ENCODE measurements at places on chromosomes 4 and X. TPM values are rescaled to one million over a fixed set of nuclear protein-coding genes. Genes with fewer than 3 reads are reported as not detected.

UGT2B11 gene
- total RNA-seq = not detected

DNA sequence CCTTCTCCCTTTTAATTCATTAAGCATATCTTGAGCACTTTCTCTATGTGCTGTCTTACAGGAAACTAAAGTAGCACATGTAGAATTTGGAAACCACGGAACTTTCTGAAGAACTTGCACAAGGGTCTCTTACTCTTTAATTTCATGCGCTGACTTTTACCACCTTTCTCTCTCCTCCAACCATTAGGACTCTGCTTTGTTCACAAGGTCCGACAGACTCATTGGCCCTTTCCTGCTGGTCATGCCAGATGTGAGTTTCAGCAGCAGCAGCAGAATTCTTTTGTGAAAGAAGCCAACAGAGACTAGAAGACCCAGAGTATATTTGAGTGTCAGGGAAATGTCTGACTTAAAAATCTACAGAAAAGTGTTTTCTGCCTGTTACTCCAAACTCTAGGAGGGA lies 207.1 kb downstream of the GUCY2F start:
- DNase-seq = no peak

DNA sequence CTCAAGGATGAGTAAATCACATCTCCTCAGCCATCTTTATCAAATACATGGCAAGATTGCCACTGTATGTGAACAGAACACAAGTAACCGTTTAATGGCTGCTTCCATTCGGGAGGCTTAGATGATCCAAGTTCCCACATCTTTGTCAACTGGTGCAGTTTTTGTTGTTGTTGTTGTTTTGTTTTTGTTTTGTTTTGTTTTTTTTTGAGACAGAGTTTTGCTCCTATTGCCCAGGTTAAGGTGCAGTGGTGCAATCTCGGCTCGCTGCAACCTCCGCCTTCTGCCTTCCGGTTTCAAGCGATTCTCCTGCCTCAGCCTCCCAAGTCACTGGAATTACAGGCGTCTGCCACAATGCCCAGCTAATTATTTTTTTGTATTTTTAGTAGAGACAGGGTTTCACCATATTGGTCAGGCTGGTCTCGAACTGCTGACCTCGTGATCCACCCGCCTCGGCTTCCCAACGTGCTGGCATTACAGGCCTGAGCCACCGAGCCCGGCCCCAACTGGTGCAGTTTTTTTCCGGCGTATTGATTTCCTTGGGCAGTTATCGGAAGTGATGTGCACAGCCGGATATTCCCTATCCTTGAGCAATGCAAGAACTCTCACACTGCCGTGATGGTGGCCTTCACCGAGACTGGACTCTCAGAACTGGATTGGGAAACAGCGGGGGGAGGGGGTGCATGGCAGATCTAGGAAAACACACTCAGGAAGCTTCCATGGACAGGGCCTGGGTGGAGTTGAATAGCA lies 29.2 kb upstream of the TRIM2 start:
- DNase-seq = no peak

NKX6-1 gene
- total RNA-seq = not detected

- no peak for DNase-seq
Observed at GRCh38 chr4:78214078-78214477, 157.0 kb downstream of the FRAS1 start.

GRCh38 chrX:153875391-153876111 lies 10.4 kb downstream of the L1CAM start:
- peak; percentile 70 for DNase-seq

DNA sequence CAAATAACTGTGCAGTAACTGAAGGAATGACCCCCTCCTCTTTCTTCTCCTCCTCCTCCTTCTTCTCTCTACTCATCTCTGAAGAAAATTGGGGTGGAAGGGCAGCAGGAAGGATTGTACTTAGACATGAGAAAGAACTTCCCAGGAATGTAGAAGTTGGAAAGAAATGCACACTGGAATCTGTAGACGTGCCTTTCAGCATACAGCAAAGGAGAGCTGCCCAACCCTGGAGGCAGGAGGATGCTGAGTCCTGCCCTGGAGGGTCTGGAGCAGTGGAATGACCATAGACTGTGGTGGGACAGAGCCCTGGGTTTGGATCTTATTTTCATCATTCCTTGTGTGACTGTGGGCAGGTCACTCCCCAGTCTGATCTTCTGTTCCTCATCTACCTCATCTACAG lies 80.1 kb downstream of the PJA1 start:
- DNase-seq = no peak

DNA sequence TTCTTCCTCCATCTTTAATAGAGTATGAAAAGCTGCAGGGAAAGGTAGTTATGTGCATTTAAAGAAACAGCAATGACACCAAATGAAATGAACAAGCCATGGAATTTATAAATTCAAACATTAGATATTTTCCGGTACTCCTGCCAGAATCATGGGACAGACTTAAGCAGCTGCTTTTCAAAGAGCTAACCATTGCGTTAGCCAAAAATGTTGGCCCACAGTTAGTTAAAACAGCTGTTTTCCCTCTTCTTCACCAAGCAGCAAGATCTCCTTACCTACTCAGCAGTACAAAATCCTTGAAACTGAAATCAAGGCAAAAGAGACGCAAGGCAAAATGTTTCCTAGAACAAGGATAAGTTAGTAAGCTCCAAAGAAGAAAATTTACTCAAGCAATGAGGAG lies 64.0 kb downstream of the MANBA start:
- DNase-seq = no peak

CXCL6 gene
- not detected for total RNA-seq

- DNase-seq = no peak
Observed at GRCh38 chrX:138669693-138670092, 41.8 kb downstream of the FGF13 start.

GRCh38 chr4:100876546-100876945 lies 358.7 kb upstream of the EMCN start:
- no peak for DNase-seq

GRCh38 chrX:152989292-152989658 lies 4.6 kb downstream of the PNMA5 start:
- no peak for DNase-seq

DNA sequence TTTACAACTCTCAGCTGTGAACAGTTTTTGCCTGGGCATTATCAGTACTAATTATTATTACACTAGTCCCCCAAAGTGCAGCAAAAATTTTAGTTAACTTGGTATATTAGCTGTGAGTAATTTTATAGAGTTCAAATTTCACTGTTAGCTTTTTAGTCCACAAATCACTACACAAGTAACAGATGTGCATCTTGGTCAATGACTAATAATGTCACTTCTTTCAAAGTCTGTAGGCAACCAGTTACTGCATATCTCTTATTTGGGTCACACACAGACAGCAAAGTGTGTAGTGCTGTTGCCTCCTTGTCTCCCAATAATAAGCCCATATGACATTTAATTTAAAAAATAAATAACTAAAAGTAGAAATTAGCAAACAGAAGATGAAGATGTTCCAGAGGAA lies 159.9 kb downstream of the SCFD2 start:
- no peak for DNase-seq

PGAM4 gene
- total RNA-seq = not detected

DNA sequence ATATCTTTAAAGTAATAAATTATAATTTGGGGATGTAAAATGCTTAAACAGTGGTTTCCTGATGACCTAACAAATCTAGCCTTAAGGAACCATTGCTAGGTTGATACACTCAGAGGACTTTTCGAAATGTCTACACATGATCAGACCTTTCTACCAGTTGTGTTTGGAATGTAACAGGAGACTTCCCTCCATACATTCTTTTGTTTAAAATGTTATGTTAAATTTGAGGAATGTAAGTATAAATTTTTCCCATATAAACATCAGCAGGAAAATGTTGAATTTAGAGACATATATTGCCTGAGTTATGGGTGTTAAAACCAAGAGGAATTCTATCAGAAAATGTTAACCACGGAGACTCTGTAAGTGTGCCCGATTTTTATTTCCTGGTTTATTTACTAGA lies 190.6 kb upstream of the SPRY1 start:
- no peak for DNase-seq

CXCL5 gene
- total RNA-seq = not detected

DNA sequence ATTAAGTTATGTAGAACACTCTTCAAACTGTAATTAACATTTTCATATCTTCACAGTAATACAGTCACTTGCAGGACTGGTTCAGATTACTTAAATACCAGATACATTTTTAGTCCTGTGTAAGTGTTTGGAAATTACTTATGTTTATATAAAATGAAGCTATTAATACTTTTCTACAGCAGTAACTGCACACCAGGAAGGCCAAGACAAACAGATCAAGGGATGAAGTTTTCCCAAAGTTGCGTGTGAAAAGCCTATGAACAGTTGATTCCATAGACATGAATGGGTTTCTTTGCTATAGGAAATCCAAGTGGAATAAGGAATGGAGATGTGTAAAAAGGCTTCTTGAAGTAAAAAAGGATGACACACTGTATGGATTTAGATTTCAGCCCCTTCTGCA lies 28.9 kb upstream of the DRP2 start:
- no peak for DNase-seq

PCDH10 gene
- not detected for total RNA-seq

CDX4 gene
- not detected for total RNA-seq

GRCh38 chrX:137387646-137388045 lies 178.3 kb upstream of the ZIC3 start:
- no peak for DNase-seq

Data from naive thymus-derived CD4-positive, alpha-beta T cell (primary cell).